Pancreas (tissue), 10 donors: ENCODE measurements at places on chromosomes 11 and 22. TPM values are rescaled to one million over a fixed set of nuclear protein-coding genes. Genes with fewer than 3 reads are reported as not detected.

- DNase-seq = no peak
Measured at GRCh38 chr22:38653741-38654140, 2.5 kb downstream of the FAM227A start.

DNA sequence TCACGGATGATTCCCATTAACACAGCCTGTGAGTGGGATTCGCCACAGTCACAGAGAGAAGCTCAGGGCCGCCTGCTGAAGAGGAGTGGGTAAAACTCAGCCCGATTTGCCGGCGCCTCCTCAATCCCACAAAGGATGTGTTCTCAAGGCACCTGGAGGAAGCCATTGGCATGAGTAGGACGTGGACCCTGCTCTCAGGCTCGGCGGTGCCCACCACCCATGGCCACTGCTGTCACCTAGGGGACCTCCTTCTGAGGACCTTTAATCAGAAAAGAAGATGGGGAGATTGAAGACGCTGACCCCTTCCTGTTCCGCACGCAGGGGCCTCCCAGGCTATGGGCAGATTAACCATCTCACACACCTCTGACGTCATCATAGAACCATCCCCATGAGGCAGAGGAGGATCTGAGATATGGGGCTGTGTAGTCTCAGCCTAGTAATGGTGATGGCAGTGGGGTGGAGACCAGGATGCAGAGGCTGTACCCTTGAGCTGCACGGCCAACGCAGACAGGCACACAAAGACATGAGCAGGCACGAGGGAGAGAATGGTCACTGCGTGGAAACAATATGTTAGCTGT is 571.8 kb downstream of the BRD1 start:
- DNase-seq = peak; percentile 28

DNA sequence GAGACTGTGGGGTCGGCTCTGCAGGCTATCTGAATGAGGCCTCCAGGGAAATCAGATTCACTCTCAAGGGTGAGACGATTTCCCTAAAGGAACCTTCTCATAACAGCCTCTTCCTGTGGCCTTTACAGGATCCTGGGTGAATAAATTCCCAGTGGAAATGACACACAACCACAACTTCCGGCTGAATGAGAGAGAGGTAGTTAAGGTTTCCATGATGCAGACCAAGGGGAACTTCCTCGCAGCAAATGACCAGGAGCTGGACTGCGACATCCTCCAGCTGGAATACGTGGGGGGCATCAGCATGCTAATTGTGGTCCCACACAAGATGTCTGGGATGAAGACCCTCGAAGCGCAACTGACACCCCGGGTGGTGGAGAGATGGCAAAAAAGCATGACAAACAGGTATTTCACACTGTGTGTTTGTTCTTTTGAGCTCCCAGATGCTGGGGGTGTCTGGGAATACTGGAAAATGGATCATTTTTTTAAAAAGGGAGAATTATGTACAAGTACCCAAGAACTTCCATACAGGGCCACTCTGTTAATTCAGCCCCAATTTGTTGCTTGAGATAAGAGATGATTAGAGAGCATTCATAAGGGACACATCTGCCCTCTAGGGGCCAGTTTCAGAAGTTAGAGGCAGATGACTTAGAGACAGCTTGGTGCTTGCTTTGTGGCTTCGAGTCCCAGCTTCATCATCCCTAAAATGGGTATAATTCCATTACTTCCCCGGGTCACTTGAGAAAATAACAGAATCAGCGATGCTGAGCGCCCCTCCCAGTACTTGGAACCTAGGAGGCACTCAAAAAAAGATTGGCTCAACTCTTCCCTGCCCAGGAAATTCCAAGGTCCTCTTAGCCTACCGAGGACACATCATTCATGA is 10.2 kb downstream of the SERPIND1 start:
- DNase-seq = peak; percentile 25

MRGPRX3 gene
- total RNA-seq = not detected

DNA sequence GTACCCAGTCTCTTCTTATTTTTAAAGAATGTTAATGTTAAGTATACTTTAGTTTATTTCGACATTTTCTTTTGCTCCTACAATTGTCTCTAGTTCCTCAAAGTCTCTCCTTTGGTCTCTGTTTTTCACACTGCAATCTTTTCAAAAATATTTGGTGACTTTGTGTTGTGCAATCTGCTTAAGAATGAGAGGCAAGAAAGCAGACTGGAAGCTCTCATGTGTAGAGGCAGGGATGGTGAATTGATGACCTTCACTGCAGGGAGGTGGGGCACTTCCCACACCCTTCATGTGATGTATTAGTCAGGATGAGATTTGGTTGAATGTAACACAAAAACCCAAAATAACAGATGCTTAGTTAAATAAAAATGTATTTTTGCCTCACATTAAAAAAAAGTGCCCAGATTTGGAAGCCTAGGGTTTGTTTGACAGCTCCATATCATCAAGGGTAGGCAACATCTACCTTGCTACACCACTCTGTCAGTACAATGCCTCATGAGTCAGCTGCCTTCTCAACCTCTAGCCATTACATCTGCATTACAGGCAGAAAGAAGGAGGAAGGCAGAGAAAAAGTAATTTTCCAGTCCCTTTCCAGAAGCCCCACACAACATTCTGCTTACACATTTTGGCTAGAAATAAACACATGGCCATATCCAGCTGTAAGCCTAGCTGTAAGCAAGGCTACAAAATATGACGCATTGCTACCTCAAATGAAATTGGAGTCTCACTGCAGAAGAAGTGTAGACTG is 3.8 kb upstream of the MMP27 start:
- DNase-seq = no peak

GRCh38 chr11:41047229-41047628 is 412.2 kb downstream of the LRRC4C start:
- DNase-seq = no peak

- DNase-seq = no peak
Measured at GRCh38 chr11:79021601-79022000, 419.2 kb downstream of the TENM4 start.

- DNase-seq = no peak
Measured at GRCh38 chr22:37320726-37321677, 38.7 kb downstream of the CYTH4 start.

ACR gene
- total RNA-seq = not detected

DNA sequence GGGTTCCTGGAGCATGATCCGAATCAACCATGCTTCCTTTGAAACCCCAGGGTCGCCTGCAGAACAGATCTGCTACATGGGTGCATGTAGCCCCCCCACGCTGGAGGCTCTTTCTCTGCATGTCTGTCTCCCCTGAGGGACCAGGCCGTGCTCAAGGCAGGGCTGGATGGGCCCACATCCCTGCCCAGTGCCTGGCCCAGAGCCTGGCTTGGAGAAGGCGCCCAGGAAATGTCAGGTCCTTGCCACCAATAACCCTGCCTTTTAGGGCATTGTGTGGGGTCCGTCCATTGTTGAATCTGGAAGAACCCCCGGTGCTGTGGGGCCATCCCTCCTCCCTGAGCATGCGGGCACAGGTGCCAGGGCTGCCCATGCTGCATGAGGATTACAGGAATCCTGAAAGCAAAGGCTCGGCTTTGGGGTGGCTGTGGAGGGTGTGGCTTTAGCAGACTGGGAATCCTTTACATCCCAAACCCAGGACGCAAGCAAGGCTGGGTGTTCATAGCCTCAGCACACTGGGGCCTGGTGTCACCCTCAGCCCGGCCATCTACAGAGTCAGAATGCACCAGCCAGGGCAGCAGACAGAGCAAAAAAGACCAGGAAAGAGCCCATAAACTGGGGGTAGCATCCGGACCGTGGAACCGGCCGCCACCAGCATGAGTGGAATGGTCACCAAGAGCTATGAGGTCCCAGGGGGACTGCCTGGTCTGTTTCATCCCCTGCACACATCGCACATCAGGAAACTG is 48.2 kb downstream of the RTL6 start:
- DNase-seq = no peak

CNTF gene
- 0.51 TPM for total RNA-seq

SYT13 gene
- 4.1 TPM for total RNA-seq

DNA sequence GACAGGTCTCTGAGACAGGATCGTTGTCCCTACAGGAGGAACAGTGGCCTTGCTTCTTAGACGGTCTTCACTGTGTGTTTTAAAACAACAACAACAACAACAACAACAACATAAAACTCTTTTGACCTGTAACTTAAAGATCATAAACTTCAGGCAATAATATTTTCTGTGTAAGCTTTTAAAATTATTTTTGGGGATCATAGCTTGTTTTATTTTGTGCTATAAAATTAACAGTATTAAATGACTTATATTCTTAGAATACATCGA is 13.8 kb upstream of the AIFM3 start:
- no peak for DNase-seq

OR51L1 gene
- total RNA-seq = not detected

OR4S2 gene
- total RNA-seq = not detected

- no peak for DNase-seq
Measured at GRCh38 chr11:66862559-66863037, 5.7 kb downstream of the LRFN4 start.

GRIK4 gene
- total RNA-seq = not detected

DNA sequence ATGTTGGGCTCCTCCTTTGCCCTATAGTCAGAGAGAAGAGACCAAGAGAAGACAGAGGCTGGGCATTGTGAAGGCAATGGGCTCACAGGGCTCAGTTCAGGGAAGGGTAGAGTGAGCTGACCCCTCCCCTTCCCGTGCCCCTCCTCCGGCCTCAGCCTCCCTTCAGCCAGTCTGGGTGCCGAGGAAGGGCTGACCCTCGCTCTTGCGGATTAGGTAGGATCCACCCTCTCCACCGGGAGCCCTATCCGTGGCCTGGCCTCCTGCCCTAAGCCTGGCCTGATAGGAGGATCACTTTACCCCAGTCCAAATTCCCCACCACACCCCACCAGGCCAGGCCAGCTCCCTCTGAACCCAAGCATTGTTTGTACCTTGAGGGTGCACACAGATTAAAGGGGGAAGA is 1.8 kb upstream of the PPP1R14B start:
- DNase-seq = no peak

GRCh38 chr11:61513143-61513765 is 4.7 kb downstream of the LRRC10B start:
- no peak for DNase-seq

CDCA5 gene
- total RNA-seq = 0.51 TPM

DNA sequence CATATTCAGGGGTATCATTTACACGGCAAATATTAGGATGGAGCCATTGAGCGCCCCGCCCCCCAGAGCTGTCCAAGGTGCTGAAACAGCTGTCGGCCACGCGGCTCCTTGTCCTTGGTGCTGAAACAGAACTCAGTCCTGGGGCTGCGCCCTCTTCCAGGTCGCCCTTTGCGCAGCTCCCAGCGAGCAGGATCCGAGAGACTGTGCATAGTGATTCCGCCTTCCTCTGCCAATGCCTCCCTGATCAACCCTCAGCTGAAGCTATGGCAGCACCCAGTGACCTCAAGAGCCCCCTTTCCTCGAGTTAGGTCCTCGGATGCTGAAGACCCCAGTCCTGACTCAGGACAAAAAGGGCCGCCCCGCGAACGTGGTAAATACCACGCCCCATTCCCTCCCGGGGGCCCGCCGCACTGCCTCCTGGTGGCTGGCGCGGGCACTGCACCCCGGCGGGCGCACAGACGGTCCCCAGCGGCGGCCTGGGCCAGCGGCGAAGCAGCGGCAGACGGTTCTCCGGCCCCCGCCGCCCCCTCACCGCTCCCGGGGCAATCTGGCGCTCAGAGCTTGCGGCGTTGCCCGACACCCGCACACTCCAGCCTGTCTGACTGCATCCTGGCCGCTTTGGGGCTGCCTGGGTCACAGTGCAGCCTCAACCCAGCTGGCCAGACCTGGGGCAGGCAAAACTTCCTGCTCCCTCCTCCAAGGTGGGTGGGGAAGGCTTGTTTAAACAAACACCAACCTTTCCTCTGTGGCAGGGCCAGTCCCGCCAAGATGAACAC is 13.4 kb downstream of the SYT7 start:
- DNase-seq = peak; percentile 90

- no peak for DNase-seq
Measured at GRCh38 chr22:49015459-49015858, 812.2 kb downstream of the BRD1 start.

WT1 gene
- 0.09 TPM for total RNA-seq

DNA sequence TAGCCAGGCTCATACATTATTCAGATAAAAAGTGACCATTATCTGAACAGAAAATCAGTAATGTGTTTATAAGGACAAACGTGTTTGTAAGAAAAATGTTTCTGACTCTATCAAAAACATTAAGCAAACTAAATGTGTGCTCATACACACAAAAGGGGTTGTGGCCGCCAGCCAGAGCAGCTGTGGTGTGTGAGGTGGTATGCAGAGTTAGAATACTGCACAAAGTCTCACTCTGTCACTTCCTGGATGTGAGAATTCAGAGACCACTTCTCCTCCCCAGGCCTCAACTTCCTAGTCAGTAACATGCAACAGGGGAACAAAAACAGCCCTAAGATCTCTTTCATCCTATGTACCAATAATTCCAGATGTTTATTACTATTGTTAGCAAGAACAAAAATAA is 9.4 kb downstream of the OR5B21 start:
- no peak for DNase-seq

DNA sequence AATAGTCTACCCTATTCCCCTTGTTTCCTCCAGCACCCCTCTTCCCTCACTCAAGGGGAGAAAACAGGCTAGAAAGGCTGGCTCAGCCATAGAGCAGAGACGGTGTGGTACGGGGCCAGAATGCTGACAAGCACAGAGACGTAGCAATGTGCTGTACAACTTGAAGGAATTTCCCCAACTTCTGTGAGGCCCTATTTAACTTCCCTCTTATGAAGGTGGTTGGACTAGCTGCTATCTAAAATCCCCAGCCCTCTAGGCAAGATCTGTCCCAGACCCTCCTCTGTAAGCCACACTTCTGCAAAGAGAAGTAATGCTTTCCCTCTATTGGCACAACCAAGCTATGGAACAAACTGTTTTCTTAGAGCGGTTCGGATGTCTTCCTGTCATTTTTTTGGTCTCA is 37.8 kb downstream of the PLEKHA7 start:
- no peak for DNase-seq

CASP5 gene
- total RNA-seq = not detected

- no peak for DNase-seq
Measured at GRCh38 chr11:78234006-78234405, 45.3 kb downstream of the USP35 start.

VSIG10L2 gene
- total RNA-seq = not detected

GRCh38 chr11:86176165-86176884 is 68.2 kb upstream of the EED start:
- no peak for DNase-seq

GRCh38 chr11:35389897-35390465 is 29.4 kb downstream of the SLC1A2 start:
- no peak for DNase-seq

PNPLA3 gene
- total RNA-seq = 0.34 TPM

- no peak for DNase-seq
Measured at GRCh38 chr11:119436711-119437110, 13.7 kb upstream of the THY1 start.
